ENCODE measurements at places on chromosomes 13 and 19.

- DNase-seq = no peak
Measured at GRCh38 chr13:110118106-110118505, 188.9 kb downstream of the COL4A1 start.

DNA sequence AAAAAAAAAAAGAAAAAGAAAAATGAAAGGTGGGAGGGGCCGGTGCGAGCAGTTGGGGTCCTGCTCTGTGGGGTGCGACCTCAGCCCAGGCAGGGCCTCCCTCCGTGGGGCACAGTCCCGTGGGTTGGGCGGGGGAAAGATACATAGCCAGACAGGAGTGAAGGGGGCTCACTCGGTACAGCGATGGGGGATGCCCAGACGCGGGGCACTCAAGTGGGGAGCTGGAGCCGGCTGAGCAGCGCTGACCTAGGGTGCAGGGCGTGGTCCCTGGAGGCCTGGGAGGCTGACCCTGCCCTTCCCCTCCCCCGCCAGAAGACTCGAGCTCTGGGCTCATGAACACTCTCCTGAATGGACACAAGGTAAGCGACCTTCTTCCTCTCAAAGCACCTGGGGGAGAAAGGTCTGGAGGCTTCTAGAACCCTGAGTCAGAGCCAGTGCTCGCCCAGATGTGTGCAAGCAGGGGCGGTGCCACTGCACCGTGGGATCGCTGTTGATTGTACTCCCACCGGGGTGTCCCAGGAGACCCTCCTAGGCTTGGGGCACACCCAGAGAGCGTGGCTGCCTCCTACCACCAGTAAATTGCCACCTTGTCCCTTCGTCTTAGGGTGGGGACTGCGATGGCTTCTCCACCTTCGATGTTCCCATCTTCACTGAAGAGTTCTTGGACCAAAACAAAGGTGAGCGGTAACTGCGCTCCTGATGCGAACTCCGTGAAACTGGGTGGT lies 3.4 kb downstream of the HMG20B start:
- DNase-seq = no peak

GRCh38 chr13:46562581-46562980 lies 9.6 kb downstream of the LRCH1 start:
- no peak for DNase-seq

GRCh38 chr13:34695063-34695462 lies 247.0 kb upstream of the NBEA start:
- no peak for DNase-seq

GRCh38 chr19:38900202-38900629 lies 447 bp downstream of the NFKBIB start:
- no peak for DNase-seq

DNA sequence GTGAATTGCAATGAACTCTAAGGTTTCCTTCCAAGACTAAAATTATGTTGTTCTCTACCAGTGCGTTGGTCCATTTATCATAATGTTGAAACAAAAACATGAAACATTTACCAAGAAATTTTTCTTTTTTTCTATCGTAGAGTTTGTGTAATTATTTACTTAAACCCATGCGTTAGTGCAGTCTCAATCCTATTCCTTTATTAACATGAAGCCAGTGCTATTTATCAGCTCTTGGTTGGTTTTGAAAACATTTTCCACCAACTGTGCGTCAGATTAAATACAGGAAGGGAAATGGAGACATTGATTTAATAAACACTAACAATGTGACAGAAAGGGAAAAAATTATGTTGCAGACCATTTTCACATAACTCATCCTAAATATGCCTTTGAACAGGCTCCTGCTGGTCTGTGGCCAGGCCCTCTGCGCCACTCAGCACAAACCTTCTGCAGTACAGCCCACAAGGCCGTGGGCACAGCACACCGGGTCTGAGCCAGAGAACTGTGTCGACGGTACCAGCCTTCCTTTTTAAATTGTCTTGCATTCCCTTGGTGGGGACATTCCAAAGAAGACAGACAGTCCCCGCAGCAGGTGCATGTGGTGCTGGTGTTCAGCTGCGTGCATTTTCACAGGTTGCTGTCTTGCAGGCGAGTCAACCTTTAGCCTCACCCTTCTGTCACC lies 135.8 kb downstream of the SHISA2 start:
- DNase-seq = no peak

GRCh38 chr19:924553-925086 lies 1.2 kb upstream of the ARID3A start:
- DNase-seq = no peak

- DNase-seq = no peak
Measured at GRCh38 chr13:46676378-46676725, 120.6 kb downstream of the ESD start.

Data from hepatic stellate cell (primary cell).